Karpas-422 (cell line): ENCODE measurements at places on chromosomes 16 and 17. TPM values are rescaled to one million over a fixed set of nuclear protein-coding genes. Genes with fewer than 3 reads are reported as not detected.

GRCh38 chr17:7719661-7720060 is 2.1 kb downstream of the DNAH2 start:
- DNase-seq: no peak

DNA sequence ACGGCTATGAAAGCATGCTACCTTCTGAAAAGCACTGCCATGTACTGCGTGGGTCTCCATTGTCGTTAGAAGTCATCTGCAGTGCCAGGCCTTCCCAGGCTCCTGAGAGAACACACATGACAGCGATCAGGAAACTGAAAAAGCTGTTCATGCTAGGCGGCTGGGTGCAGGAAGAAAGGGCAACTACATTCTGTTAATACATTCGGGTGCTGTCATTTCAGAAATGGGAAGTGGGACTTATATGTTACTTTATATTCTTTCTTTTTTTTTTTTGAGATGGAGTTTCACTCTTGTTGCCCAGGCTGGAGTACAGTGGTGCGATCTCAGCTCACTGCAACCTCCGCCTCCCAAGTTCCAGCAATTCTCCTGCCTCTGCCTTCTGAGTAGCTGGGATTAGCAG is 19.9 kb downstream of the CFAP20 start:
- DNase-seq: peak; percentile 47

DNA sequence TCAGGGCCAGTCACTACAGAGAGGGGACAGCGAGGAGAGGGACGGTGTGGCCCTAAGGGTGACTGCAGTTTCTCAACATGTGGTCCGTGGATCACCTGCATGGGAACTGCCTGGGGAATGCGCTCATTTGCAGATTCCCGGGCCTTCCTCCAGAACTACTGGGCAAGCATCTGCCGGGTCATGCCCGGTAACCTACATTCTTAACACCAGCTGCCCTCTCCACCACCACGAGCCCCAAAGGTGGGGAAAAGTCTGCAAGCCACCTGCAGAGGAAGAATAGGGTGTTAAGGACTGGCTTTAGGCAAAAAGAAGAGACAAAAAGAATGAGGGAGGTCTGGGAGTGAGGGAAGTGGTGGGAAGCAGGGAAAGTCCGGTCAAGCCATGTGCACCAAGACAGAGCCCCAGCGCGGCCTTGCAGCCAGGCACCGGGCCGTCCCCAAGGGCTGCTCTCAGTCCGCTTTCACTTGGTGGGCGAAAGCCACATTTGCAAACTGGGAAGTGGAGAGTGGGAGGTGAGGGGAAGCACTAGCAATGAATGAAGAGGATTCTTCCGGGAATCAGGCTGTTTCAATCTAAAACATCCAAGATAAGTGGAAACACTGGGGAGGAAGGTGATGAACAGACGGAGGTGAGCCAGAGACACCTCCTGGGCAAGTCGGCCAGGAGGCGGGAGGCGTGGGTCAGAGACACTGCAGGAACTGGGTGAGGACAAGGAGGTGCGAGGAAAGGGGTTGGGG is 70.3 kb downstream of the N4BP1 start:
- no peak for DNase-seq

Gene NECAB2
- total RNA-seq: not detected in 2 replicates

Gene MPO
- not detected in 2 replicates for total RNA-seq
